ENCODE measurements at places on chromosomes 16 and 17. TPM values are rescaled to one million over a fixed set of nuclear protein-coding genes. Genes with fewer than 3 reads are reported as not detected.

ZNF469 gene
- polyA plus RNA-seq: 11.1 TPM

ZSCAN10 gene
- polyA plus RNA-seq: not detected

AARS1 gene
- 103 TPM for polyA plus RNA-seq

MYH3 gene
- polyA plus RNA-seq: 3.2 TPM

SCN4A gene
- polyA plus RNA-seq: 0.14 TPM

CD300LF gene
- polyA plus RNA-seq: 0.87 TPM

HP gene
- 1.0 TPM for polyA plus RNA-seq

ACBD4 gene
- polyA plus RNA-seq: 14.2 TPM

C16orf92 gene
- polyA plus RNA-seq: 2.0 TPM

PIRT gene
- 10.5 TPM for polyA plus RNA-seq

HS3ST3A1 gene
- polyA plus RNA-seq: 4.2 TPM

MED9 gene
- 22.7 TPM for polyA plus RNA-seq

KRT33A gene
- polyA plus RNA-seq: not detected

GPR139 gene
- 3.8 TPM for polyA plus RNA-seq

IRX5 gene
- 6.5 TPM for polyA plus RNA-seq

PRDM7 gene
- polyA plus RNA-seq: not detected

GP1BA gene
- 0.57 TPM for polyA plus RNA-seq

SSTR5 gene
- 0.38 TPM for polyA plus RNA-seq

AARSD1 gene
- 69.2 TPM for polyA plus RNA-seq

MMP15 gene
- polyA plus RNA-seq: 45.5 TPM

DLX4 gene
- 0.42 TPM for polyA plus RNA-seq

ATP2C2 gene
- polyA plus RNA-seq: 4.2 TPM

SLC5A11 gene
- 0.22 TPM for polyA plus RNA-seq

TVP23A gene
- polyA plus RNA-seq: 21.2 TPM

NEUROD2 gene
- 10.8 TPM for polyA plus RNA-seq

KCNG4 gene
- polyA plus RNA-seq: 0.33 TPM

RASD1 gene
- polyA plus RNA-seq: 13.5 TPM

DRC3 gene
- 24.6 TPM for polyA plus RNA-seq

GPR142 gene
- 0.43 TPM for polyA plus RNA-seq

HSD11B2 gene
- 5.7 TPM for polyA plus RNA-seq

SLC9A5 gene
- 6.1 TPM for polyA plus RNA-seq

PRSS22 gene
- polyA plus RNA-seq: 0.17 TPM

HOXB1 gene
- polyA plus RNA-seq: 0.16 TPM

TP53TG3 gene
- polyA plus RNA-seq: not detected

SLX1B gene
- 2.6 TPM for polyA plus RNA-seq

MRPL27 gene
- polyA plus RNA-seq: 70.1 TPM

STAC2 gene
- 14.8 TPM for polyA plus RNA-seq

C16orf89 gene
- 71.9 TPM for polyA plus RNA-seq

EXOSC6 gene
- polyA plus RNA-seq: 26.5 TPM

KRT20 gene
- polyA plus RNA-seq: not detected

ADAD2 gene
- polyA plus RNA-seq: 1.3 TPM

TMEM114 gene
- polyA plus RNA-seq: 5.8 TPM

CRYM gene
- polyA plus RNA-seq: 4.3 TPM

XYLT1 gene
- 14.0 TPM for polyA plus RNA-seq

CPHXL2 gene
- 0.21 TPM for polyA plus RNA-seq

MPO gene
- 3.5 TPM for polyA plus RNA-seq

JMJD8 gene
- polyA plus RNA-seq: 63.3 TPM

C16orf86 gene
- polyA plus RNA-seq: 4.2 TPM

TP53TG3C gene
- polyA plus RNA-seq: not detected

LPO gene
- polyA plus RNA-seq: 0.81 TPM

TP53TG3D gene
- polyA plus RNA-seq: 2.3 TPM

SLC13A2 gene
- 0.10 TPM for polyA plus RNA-seq

CACNG3 gene
- 18.3 TPM for polyA plus RNA-seq

RUNDC3A gene
- 169 TPM for polyA plus RNA-seq

TSPAN10 gene
- polyA plus RNA-seq: 1.2 TPM

SPATA32 gene
- not detected for polyA plus RNA-seq

Measured in spinal cord (tissue), 10 donors.